ENCODE measurements at places on chromosomes 6 and 20.
A peak's percentile ranks its signal among the peaks of the same experiment; 100 is the strongest.

- peak; percentile 25 for DNase-seq
These were observed 61.7 kb downstream of the ESF1 start for GRCh38 chr20:13723011-13723410.

- DNase-seq, result no peak
These were observed 4.7 kb downstream of the MMP9 start for GRCh38 chr20:46013322-46013828.

- no peak for DNase-seq
These were observed 28.1 kb upstream of the PNPLA1 start for GRCh38 chr6:36241728-36242127.

DNA sequence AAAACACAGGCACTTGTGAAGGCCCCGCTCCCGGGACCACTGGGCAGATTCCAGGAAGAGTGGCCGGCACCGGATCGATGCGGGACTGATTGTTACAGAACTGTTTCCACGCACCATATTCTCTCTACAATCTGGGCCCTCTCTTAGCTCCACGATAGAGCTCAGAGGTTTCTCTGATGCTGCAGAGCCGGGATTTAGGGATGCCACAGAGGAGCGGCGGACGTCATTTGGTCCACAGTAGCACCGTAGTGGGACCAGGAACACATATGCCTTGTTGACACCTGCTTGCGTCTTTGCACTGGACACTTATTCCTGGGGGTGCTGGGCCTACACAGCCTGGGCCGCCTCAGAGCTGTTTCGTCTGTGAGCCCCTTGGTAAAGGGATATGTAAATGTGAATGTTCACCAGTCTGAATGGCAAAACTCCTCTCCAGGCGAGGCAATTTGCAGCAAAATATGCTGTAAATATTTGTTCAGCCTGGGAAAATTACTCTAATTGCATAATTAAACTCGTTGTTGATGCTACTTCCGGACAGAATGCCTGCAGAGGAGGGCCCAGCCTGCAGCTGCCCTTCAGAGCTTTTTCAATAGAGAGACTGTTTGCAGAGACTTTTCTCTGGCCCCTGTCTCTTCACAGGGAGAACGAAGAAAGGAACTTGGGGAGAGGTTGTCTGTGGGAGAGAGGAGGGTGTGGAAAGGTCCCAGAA, 9.4 kb downstream of the PCK1 start:
- DNase-seq, result no peak

GRCh38 chr6:90387383-90387775, 90.7 kb upstream of the BACH2 start:
- DNase-seq, result no peak

- DNase-seq, result no peak
These were observed 30.2 kb downstream of the RRBP1 start for GRCh38 chr20:17651760-17652388.

GRCh38 chr20:25543068-25543467, 42.3 kb downstream of the NINL start:
- DNase-seq, result peak; percentile 43

DNA sequence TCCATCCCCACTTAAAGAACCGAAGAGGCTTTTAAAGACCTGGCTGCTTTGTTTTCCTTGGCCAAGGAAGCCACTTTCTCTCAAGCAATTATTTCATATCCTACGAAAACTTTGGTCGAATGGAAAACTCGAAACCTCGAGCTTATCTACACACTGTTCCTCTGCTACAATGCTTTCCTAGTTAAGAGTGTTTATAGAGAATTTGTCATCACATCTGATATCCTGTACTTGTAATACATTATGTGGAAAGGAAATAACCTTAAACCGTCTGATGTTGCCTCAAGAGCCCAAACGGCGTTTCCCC, 28.1 kb downstream of the TFAP2B start:
- no peak for DNase-seq

DNA sequence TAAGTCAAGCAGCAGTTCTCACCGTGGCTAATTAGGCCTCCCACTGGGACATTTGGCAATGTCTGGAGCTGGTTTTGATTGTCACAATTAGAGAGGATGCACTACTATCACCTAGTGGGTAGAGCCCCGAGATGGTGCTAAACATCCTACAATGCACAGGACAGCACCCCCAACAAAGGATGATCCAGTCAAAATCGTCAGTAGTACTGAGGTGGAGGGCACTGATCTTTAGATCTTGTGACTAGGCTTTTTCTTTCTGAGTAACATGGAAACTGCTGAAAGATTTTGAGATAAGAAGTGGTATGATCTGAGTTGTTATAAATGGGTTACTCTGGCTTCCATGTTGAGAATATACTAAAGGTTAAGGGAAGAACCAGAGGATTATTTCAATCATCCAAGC, 12.0 kb downstream of the UBD start:
- DNase-seq, result no peak

DNA sequence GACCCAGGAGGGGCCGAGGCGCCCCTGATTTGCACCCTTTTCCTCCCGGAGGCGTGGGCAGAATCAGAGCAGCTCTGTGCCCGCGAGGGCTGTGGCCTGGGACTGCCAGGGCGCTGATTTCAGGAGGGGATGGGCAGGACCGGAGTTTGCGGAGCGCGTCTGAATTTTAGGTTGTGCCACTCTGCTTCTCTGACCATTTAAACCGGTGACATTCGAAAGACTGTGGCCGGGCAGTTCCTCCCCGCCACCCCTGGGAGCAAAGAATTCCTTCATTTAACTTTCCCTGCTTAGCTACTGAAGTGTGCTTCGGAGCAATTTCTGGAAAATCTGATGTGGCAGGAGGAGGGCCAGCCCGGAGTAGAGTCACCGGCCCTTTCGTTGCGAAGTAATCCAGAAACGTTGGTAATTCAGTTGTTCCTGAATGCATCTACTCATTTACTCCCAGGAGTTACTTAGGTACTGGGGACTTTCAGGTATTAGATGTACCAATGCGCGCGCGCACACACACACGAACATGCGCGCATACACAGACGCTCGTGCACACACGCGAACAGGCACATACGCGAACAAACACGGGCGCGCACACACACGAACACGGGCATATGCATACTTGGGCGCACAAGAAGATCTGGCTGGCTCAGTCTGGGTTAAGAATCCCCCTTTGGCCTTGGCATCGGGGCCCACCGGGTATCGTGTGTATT, 568 bp downstream of the CCDC170 start:
- DNase-seq, result no peak

DNA sequence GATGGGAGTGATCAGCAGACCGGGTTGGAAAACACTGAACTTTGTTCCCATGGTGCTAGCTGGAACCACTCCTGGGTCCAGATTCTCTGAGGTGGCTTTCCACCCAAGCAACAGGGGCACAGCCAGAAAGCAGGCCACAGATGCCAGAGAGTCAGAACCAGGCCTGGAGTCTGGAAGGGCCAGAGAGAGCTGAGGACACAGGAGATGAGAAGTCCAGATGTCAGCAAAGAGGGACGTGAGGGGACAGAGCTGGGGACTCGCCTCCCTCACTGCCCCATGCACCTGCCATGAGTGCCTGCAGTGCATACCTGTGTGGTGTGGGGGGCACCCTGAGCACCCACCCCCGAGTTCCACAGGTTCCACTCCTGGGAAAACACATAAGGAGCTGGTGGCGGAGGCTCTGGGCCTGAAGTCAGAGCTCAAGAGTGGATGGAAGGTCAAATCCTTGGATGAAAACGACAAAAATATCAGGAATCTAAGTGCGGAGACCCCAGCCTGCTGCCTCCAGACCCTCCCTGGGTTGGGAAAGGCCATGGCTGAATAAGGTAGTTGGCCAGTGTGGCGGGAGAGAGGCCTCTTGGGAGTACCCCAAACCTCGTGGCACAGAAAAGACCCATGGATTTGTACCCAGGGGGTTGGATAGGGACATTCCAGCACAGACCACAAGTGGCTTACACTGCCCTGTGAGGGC, 224.2 kb downstream of the SYNDIG1 start:
- DNase-seq, result no peak

DNA sequence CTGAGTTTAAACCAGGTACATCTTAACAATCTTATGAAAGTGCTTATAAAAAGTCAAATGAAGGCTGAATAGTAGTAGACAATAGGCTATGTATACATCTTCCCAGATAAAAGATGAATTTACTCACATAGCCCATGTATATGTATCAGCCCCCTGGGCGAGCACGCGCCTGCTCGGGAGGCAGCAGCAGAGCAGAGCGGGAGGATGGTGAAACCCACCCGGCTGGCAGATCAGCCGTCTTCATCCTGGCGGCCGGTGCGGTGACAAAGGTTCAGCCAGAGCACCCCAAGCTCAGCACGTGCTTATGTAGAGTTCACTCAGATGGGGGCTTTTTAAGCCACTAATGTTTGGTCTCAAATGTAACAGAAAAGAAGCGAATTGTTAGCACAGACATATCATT, 184.8 kb downstream of the KIF6 start:
- DNase-seq, result no peak

GRCh38 chr6:146914489-146915483, 289.4 kb upstream of the STXBP5 start:
- peak; percentile 96 for DNase-seq

DNA sequence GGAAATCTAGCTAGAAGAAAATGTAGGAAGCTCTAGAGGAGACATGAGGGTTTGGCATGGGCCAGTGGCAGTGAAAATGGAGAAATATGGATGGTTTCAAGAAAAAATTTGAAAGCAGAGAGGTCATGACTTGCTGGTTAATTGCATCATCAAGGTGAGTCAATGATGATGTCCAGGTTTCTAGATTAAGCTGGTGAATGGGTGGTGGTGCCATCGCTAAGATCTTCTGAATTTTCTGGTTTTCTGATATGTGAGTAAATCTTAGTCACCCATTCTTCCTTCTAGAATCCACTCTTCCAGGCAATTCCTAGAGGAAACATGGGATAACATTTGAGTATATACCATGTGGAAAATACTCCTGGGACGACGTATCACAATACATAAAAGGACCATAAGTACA, 25.0 kb downstream of the SH3BGRL2 start:
- no peak for DNase-seq

DNA sequence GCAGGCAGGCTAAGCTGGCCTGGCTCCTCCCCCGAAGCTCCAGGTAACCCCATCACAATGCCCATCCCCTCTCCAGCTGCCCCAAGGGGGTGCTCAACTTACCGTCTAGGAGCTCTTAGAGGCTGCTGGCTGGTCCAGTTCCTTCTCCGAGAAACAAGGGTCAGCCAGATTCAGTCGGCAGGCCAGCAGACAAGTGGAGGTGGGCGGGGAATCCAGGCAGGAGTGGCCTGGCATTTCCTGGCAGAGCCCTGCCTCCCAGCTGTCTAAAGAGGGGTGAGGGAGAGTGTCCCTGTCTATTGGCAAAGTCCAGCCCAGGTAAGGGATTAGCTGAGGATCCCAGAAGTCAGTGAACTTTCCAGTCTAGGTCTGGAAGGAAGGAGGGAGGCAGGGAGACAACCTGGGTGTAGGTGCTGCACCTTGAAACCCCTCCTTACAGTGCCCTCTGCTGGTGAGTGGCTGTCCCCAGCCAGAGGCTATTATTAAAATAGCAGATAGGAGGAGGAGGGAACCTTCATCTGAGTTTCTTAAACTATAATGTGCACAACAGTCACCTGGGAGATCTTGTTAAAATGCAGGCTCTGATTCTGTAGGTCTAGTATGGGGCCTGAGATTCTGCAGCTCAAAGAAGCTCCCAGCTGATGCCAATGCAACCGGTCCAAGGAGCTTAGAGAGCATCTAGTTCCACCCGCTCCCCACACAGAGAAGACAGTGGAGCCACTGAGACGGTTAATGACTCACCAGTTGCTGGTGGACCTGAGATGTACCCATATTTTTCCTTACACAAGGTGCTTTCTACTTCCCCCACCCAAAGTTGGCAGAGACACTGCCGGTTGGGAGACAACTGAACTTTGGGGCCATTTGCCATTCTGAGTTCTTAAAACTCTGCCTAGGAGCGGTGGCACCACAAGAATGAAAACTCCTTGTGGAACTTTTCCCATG, at the start of gene UNC5CL:
TSS of gene UNC5CL (minus strand) at position 162 of the 939 bp plus-strand sequence. CDS start 4,147 bp downstream, outside the sequence.
- no peak for DNase-seq

GRCh38 chr6:47321577-47321976, 11.9 kb upstream of the TNFRSF21 start:
- DNase-seq, result no peak

DNA sequence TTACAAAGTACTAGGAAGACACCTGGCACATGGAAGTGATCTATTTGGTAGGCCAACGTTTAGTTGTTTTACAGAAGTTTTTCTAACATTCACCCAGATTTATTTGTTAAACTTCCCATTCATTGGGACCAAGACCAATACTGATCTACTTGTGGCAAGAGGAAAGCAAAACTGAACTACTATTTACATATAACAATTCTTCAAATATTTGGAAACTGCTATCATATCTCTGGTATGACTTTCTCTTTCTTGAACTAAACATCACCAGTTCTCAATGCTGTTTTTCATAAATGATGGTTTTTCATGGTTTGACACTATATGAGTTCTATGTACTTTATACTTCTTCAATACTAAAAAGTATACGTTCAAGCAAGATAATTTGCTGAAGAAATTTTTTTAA, 189.2 kb downstream of the ASCC3 start:
- no peak for DNase-seq

GRCh38 chr6:168562576-168563151, 121.7 kb downstream of the SMOC2 start:
- no peak for DNase-seq

DNA sequence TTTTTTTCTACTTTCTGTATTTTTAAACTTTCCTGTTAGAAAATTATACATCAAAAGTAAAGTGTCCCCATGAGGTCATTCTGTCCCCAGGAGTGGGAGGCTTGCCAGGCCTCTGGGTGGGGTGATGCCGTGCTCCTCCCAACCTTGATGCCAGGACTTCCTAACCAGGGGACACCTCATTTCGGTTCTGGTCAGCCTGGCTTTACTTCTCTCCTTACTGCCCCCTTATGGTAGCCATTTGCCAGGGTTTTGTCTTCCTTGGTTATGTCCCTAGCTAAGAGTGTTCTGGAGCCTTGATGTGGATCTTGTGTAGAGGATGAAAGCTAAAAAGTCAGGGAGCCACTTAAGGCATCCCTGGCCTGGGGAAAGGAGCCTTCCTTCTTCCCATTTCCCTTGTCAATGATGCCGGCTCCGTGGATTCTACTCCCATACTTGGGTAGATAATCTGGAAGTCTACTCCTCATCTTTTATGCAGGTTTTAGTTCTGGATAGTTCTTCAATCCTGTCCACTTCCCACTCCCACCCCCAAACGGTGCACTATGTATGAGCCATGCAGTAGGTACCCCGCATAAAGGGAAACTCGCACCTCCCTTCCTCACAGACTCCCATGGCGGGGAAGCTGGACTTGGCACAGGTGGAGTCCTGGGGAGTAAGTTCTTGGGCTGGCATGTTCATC, 164.1 kb upstream of the SALL4 start:
- DNase-seq, result no peak

DNA sequence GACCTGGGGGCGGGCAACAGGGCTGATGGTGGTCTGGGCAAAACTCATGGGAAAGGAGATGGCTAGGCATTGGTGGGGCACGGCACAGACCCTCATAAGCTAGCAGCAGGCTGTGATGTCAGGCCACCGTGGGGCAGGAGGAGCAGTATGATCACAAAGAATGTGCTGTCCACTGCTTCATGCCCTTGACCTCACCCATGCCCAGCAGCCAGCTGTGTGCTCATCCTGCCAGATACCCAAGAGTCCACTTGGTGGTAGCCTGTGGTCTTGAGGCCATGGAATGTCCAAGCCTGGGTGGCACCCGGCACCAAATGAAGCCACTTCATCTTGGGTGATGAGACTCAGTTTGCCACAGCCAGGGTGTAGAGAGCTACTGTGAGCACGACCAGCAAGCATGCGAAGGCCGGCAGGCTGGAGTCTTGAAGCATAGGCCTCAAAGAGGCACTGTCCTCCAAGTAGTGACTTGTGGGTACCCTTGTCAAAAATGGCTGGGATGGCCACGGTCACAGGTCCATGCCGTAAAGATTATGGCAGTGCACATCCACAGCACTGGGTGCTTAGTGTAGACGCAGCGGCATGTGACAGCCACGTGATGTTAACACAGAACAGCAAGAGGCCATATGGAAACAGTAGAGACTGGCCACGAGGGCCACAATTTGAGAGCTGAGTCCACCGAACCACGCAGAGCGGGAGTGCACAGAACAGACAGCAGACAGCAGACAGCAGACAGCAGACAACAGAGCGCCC, 19.0 kb downstream of the PLAGL2 start:
- DNase-seq, result no peak

All from retinal pigment epithelial cell (primary cell).